Activated CD4-positive, alpha-beta T cell treated with anti-CD3 and anti-CD28 coated beads for 36 hours (primary cell): ENCODE measurements at places on chromosomes 13 and 19. TPM values are rescaled to one million over a fixed set of nuclear protein-coding genes. Genes with fewer than 3 reads are reported as not detected.

The CDC42EP5 gene
- total RNA-seq = not detected

The NMRK2 gene
- not detected for total RNA-seq

The RNF17 gene
- total RNA-seq = 0.47 TPM

- no peak overlapping the region for H3K4me3 ChIP-seq
- no peak for DNase-seq
- peaks cover 88% of the 10 kb centered on the region for H3K4me1 ChIP-seq
- H3K27me3 ChIP-seq = no peaks in the 10 kb centered on the region
- H3K36me3 ChIP-seq = peaks cover 27% of the 10 kb centered on the region
- peak overlapping the region; percentile 22 for H3K27ac ChIP-seq
These were observed 27.2 kb downstream of the FOXO1 start for GRCh38 chr13:40639221-40639681.

DNA sequence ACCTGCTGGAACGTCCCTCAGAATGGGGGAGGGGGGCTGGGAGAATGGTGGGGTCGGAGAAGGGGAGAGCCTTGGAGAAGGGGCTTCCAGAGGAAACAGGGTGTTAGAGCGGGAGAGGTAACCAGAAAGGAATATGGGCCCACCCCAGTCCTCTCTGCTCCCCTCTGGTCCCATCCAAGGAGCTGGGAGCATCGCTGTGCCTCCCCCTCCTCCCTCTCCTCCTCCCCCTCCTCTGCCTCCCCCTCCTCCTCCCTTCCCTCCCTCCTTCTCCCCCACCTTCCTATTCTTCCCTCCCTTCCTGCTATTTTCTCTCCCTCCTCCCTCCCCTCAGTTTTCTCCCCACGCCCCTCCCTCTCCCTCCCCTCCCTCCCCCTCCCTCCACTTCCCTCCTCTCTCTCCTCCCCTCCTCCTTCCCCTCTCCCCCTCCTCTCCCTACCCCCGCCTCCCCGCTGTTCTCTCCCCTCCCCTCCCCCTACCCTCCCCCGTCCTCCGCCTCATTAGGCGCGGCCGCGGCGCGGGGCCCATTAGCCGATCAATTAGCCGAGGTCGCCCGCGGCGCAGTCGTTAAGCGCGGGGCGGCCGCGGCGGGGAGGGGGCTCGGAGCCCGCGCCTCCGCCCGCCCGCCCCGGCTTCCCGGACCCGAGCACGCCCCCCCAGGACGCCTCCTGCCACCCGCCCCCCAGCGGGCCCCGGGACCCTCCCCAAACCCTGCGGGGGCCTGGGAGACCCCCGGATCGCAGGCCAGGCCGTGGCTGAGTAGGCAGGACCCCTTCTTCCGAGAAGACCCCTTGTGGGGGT lies 15.4 kb downstream of the TLE5 start:
- no peaks in the 10 kb centered on the region for H3K36me3 ChIP-seq
- DNase-seq = no peak
- no peaks in the 10 kb centered on the region for H3K27me3 ChIP-seq
- H3K27ac ChIP-seq = no peak overlapping the region
- no peak overlapping the region for H3K4me3 ChIP-seq

- no peak overlapping the region for H3K27ac ChIP-seq
- H3K36me3 ChIP-seq = peaks cover 67% of the 10 kb centered on the region
- no peaks in the 10 kb centered on the region for H3K27me3 ChIP-seq
- peaks cover 56% of the 10 kb centered on the region for H3K4me1 ChIP-seq
- no peak for DNase-seq
These were observed 11.9 kb upstream of the ATF5 start for GRCh38 chr19:49916839-49917733.

DNA sequence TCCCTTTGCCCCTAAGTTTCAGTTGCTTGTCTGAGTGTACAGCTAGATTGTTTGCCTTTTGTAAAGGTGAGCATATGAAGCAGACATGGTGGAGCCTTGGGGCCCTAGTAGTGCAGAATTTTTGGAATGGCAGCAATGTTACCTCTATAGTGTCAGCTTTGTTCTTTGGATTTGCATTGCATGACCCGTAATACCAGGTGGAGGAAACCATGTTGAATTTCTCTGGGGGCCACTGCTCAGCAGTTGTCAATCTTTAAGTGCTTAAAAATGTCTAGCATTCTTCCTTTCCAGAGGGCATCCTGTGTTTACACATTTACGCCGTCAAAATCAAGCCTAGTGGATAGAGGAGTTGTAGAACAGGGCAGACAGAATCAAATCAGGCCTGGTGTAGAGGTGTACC lies 303.3 kb downstream of the ATP8A2 start:
- H3K36me3 ChIP-seq = no peaks in the 10 kb centered on the region

- peak overlapping the region; percentile 91 for H3K27ac ChIP-seq
- H3K4me1 ChIP-seq = peaks cover 58% of the 10 kb centered on the region
- peak; percentile 26 for DNase-seq
- H3K27me3 ChIP-seq = no peaks in the 10 kb centered on the region
These were observed 99.4 kb upstream of the SERP2 start for GRCh38 chr13:44273991-44274770.

- no peaks in the 10 kb centered on the region for H3K4me1 ChIP-seq
- H3K4me3 ChIP-seq = no peak overlapping the region
- no peak for DNase-seq
- no peaks in the 10 kb centered on the region for H3K36me3 ChIP-seq
- H3K27me3 ChIP-seq = no peaks in the 10 kb centered on the region
These were observed 260.0 kb upstream of the DACH1 start for GRCh38 chr13:72127031-72127430.

GRCh38 chr19:8034178-8034525 lies 18.4 kb upstream of the CCL25 start:
- H3K4me3 ChIP-seq = no peak overlapping the region
- no peaks in the 10 kb centered on the region for H3K27me3 ChIP-seq
- H3K27ac ChIP-seq = no peak overlapping the region
- no peaks in the 10 kb centered on the region for H3K4me1 ChIP-seq
- no peaks in the 10 kb centered on the region for H3K36me3 ChIP-seq

DNA sequence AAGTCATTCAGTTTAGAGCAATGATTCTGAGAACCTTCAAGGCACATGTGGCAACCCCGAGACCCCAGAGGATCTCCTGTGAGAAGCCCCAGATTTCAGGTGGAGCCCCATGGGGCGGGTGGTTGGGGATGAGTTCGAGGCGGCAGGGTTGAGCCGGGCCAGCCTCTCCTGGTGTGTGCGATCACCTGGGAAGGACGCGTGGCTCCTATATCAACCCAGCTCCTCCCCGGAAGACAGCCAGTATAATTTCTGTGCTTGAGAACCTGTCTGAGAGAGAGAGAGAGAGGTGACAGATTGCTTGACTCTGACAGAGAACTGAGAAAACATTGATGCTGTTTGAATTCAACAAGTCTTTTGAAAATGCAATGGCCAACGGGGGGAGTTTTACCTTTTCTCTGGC lies 89.0 kb downstream of the TEX29 start:
- peaks cover 14% of the 10 kb centered on the region for H3K27me3 ChIP-seq
- no peaks in the 10 kb centered on the region for H3K4me1 ChIP-seq
- no peak for DNase-seq
- H3K36me3 ChIP-seq = no peaks in the 10 kb centered on the region

DNA sequence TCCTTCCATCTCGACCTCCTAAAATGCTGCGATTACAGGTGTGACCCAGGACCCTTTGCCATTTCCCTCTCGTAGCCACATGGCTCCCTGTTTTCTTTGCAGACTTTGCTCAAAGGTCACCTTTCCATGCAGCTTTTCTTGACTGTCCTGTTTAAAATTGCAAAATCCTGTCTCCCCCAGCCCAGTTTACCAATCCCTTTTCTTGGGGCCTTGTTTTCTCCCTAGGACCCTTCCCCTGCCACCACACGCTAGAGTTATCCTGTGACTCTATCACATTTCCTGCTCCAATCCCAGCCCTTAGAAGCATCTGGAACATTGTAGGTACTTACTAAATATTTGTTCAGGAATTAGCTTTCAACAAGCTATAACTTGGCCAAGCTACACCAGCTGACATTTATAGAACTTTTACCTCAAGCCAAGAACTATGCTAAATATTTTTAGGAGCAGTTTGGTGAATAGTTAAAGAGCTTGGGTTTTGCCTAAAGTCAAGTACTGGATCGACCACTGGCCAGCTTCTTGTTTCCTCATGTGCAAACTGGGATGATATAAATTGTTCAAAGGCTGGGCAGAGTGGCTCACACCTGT lies 9.1 kb upstream of the SERTAD3 start:
- H3K4me1 ChIP-seq = no peaks in the 10 kb centered on the region
- H3K27ac ChIP-seq = no peak overlapping the region
- H3K36me3 ChIP-seq = no peaks in the 10 kb centered on the region
- DNase-seq = no peak

DNA sequence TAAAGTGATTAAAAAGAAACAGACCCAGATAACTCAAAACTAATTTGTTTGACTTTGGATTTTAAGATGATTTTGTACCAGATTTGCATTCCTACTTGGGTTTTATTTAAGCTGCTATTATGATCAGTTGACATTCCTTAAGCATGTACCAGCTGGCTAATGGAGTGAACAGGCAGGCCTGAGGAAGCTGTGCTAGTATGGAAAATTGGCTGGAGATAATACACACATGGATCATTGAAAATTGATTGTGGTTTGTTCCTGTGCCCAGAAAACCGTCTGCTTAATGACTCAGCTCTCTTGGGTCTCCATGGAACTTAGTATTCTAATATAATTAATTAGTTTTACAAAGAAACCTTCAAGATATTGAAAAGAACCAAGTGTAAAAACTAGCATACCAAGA lies 22.6 kb downstream of the POLR1D start:
- no peaks in the 10 kb centered on the region for H3K27me3 ChIP-seq
- no peak overlapping the region for H3K4me3 ChIP-seq
- peaks cover 20% of the 10 kb centered on the region for H3K4me1 ChIP-seq

DNA sequence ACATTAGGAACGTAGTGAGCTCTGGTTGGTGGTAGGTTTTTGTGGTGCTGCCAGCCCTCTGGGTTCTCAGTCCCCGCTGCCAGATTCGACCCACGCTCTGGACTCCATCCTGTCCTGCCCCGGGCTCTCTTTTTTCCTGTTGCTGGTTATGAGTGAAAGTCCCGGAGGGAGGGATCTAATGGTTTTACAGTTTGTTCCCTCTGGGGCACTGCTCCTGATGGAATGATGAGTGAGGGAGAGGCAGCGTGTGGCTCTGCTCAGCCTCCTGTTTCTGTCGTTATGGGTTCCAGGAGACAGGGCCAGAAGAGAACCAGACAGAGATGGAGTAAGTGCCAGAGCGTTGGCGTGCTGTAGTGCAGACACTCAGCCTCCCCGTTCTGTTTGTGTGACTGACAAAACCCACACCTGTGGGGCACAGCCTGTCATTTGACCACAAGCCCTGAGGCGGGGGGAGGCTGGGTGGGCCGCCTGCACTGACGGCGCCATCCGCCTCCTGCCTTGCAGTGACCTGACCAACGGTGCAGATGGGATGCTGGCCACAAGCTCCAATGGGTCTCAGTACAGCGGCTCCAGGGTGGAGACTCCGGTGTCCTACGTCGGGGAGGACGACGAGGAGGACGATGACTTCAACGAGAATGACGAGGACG lies 18.3 kb downstream of the ATP4B start:
- H3K36me3 ChIP-seq = peaks cover 63% of the 10 kb centered on the region
- H3K4me3 ChIP-seq = no peak overlapping the region
- H3K27ac ChIP-seq = no peak overlapping the region
- no peaks in the 10 kb centered on the region for H3K27me3 ChIP-seq
- H3K4me1 ChIP-seq = peaks cover 3% of the 10 kb centered on the region
- no peak for DNase-seq
